HAP-1 (cell line): ENCODE measurements at places on chromosomes 4 and X.

DNA sequence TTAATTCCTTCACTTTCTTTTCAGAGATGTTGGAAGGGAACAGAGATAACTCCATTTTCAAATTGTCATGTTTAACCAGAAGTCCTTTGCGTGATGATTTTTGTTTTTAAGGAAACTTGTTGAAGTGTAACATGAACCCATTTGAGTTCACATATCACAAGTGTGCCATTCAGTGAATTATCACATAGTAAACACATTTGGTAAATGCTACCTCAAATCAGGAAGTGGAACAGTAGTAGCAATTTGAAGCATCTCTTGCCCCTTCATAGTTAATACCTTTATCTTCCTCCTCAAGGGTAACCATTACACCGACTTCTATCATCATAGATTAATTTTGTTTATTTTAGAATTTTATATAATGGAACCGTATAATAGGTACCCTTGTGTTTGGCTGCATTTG, 35.8 kb downstream of the KDM6A start:
- no peak for DNase-seq

- no peak for DNase-seq
Observed at GRCh38 chr4:140952717-140953116, 180.6 kb downstream of the RNF150 start.

- no peak for DNase-seq
Observed at GRCh38 chr4:167452922-167453430, 218.7 kb upstream of the SPOCK3 start.

DNA sequence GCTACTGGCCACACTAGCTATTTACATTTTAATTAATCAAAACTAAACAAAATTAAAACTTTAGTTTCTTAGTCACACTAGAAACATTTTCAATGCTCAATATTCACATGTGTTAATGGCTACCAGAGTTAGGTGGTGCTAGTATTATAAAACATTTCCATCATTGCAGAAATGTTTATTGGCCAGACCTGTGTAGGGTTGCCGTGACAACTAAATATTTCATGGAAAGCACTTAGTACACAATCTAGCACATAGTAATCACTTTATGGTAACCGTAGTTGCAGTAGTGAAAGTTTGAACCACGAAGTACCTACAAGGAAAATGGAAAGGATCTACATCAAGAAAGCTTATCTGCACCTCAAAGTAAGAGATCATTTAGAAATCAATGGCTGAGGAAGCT, 95.9 kb downstream of the HS6ST2 start:
- no peak for DNase-seq

GRCh38 chr4:180398564-180398963, 1844.6 kb upstream of the TENM3 start:
- DNase-seq: no peak

DNA sequence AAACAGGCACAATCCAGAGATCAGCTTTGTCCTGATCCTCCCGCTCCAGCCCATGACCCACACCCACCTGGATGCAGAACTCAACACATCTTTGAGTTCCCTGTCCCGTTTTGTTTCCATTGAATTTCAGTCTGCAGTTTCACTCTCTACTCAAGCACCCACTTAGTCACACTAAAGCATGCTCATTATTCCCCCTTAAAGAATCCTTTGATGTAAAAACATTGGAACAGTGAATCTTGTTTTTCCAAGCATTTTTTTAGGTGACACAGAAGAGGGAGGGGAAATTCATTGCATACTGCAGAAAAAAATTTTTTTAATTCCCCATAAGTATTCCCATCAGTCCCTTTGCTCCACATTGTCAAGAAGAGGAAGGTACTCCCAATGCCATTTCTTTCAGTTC, 249.7 kb upstream of the TTC29 start:
- no peak for DNase-seq

DNA sequence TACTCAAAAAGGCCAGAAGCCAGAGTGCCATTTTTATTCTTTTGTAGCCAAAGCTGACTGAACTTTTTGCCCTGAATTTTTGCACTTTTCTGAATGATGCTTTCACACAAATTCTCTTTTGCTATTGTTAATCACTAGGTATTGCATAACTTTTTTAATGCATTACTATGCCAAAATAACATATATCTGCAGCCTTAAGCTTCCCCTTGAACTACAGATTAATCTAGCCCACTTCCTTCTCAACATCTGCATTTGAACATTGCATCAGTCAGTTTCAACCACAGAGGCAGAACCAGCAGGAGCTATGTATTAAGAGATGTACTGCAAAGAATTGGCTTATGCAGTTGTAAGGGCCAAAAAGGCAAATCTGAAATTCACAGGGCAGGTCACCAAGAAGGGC, 197.6 kb upstream of the GYPA start:
- no peak for DNase-seq

GRCh38 chr4:21242163-21242562, 541.9 kb downstream of the PACRGL start:
- DNase-seq: no peak

GRCh38 chr4:79852305-79852730, 220.7 kb downstream of the ANTXR2 start:
- no peak for DNase-seq

DNA sequence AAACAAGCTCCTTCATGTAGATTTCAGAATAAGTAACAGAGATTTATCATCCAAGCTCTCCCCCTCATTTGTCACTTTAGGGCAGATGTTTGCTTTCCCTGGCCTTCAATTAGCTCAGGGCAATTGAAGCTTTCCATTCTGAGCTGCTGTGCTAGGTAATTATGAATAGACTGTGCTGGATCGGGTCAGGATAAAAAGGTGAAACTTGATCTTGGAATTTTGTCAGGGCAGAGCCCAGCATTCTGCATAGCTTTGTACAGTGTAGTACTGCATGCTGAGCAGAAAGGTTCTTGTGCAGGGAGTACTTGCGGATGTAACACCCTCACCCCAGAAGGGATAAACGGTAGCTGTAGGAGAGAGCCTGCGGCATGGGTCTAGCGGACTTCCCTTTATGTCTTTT, 64.0 kb upstream of the CLDN34 start:
- DNase-seq: peak; percentile 22

- DNase-seq: no peak
Observed at GRCh38 chrX:134324359-134324758, 87.4 kb downstream of the CCDC160 start.
